ENCODE measurements at places on chromosomes 3 and 15.

GRCh38 chr3:14602804-14603644 lies 48.5 kb upstream of the CCDC174 start:
- DNase-seq = no peak

DNA sequence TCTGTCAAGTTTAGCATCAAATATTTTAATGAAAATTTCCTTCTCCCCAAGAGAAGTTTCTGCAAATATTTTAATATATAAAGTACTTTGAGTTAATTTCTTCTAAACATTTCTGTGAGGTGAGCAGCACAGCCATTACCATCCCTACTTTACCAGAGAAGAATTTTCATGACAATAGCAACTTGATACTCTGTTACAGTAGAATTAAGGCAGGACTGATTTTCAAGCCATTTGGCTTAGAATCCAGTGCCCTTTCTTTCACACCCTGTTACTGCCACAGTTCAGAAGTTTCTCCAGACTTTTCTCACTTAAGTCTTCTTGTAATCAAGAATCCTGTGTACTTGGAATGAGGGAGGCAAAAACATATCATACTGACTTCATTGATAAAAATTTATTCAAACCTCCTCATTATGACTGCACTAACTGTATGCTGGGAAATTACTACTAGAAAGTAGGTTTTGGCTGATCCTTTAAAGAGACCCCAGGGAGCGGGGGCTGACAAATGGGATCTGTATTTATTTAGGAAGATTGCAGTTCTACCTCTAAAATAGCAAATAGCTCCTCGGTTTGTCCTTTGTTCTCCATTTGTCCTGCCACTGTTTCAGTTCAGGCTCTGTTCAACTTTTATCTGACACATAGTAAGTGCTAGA lies 557.0 kb upstream of the SGO1 start:
- no peak for DNase-seq

DNA sequence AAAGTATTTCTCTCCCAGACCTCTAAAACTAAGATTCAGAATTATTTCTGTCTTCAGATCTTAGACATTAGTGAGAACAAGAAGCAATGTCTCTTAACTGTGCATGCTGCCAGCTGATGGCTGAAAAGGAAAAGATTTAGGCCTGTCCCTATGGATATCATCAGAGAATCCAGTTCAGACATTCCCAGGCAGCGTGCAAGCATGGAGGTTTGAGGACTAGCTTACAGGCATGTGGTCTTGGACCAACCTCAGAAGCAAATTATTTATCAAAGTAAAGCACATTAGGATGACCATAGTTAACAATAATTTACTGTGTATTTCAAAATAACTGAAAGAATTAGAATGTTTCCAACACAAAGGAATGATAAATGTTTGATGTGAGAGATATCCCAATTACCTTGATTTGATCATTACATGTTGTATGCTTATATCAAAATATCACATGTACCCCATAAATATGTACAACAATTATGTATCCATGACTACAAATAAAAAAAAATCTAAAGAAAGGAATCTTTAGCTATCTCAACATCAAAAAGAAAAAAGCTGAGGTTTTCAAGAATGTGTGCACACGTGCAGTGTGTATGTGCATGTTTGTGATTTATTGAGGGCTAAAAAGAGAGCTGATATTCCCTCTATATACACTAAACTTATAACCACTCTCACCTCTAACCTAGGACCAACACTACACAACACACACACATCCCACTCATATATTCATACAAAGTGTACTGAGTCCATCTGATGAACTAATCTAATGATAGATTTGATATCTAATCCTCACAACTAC lies 108.9 kb upstream of the THBS1 start:
- peak; percentile 57 for DNase-seq

GRCh38 chr3:184489268-184489841 lies 72.2 kb upstream of the EPHB3 start:
- no peak for DNase-seq

DNA sequence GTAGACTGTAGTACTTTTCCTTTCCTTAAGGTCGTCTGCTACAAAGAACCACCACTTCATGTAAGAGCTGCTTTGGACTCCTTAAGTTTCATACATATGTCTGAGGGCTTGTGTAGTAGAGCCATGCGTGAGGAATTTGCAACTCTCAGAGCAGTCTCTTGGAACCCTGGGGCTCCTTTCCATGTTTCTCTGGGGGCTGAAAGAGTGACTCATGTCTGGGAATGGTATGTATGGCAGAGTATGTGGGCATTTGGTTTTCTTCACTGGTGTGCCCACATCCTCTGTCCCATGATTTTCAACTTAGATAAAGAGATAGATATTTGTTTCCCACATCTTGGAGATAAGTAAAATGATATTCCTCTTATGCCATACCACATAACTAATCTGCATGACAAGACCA lies 20.6 kb upstream of the RBM5 start:
- DNase-seq = peak; percentile 21

DNA sequence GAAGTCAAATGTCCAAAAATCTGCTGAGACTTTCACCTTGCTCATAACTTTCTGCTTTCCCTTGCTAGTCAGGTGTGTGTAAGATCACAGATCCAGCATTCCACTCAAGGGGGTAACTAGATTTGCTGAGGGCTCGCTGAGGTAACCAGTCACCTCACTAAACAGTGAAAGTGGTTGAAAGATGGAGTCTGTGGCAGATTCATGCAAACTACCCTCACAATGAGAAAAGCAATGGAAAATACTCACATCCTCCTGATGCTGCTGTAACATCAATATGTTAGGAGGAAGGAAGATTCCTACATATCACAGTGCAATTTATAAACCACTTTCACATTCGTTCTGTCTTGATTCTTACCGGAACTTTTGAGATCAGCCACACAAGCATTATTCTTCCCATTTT lies 174.3 kb upstream of the BCL6 start:
- DNase-seq = no peak
